Mammary epithelial cell (primary cell): ENCODE measurements at places on chromosomes 12 and 14. TPM values are rescaled to one million over a fixed set of nuclear protein-coding genes. Genes with fewer than 3 reads are reported as not detected.
A peak's percentile ranks its signal among the peaks of the same experiment; 100 is the strongest.

Gene KLRC1
- total RNA-seq = not detected in 2 replicates

Gene CCT2
- 208 TPM for total RNA-seq

GRCh38 chr12:109020796-109021380 is at the start of gene SVOP:
SVOP (minus strand) TSS chr12:109021068; CDS start chr12:109020868, 200 bp downstream.
- DNase-seq = peak; percentile 65

DNA sequence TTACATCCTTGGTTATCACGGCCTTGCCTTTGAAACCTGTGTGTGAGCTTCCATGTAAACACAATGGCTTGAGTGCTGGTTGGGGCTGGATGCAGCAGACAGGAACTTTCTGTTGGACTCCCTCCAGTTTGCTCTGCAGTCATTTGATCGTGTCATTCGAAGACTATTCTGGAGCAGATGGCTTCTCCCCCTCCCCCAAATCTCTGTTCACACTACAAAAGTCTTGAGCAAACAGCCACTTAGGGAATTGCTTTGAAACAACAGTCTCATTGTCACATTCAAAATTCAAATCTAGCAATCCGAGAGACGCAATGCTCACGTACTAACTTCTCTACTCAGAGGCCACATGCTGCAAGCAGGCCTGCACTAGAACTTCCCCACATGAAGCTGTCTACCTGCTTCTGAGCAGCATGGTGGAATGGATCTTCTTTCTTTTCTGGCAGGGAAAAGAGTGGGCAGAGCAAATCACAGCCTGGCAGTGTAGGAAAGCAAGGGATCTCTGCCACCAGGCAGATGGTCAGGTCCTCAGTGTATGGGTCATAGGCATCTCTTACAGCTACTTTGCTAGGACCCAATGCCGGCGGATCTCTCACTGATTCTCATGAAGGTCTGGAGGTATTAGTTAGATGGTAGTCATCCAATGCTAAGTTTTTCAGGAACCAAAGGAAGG is 214.2 kb downstream of the PPM1H start:
- no peak for DNase-seq

Gene AEBP2
- 19.7 TPM for total RNA-seq

DNA sequence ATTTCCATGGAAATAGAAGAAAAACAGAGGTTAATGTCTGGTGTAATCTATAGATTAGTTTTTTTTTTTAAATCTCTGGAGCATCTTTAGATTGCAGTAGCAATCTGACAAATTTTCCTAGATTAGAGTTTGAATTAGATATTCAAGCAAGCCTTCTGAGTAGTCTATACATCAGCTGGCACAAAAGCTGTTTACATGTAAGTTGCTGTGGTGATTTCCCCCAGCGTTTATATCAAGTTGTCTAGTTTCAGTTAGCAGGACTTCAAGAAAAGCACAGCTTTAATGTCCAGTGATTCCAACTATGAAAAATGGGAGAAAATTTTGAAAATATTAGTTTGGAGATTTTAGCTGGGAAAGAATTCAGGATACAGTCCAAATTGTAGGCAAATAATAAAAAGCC is 605.0 kb upstream of the USP15 start:
- no peak for DNase-seq

DNA sequence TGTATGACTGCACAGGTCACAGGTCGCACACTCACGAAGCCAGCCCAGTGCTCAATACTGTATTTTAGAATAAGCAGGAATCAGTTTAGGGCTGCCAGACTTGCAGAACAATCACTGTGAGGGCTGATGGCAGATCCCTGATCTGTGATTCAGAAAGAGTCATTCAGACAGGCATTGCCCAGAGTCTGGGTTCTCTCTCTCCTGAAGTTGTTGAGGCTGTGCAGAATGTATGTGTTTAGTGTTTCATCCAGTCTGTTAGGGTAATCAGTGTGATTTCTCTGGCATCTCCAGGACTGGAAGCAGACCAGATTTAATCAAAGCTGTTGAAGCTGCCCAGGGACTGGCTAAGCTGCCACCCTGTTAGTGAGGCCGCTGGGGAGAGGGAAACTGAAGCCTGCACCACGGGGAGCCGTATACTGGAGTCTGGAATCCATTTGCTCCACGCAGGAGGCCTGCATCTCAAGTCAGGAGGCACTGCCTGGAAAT is 69.3 kb downstream of the ETV6 start:
- peak; percentile 78 for DNase-seq

Gene TEDC1
- 3.5 TPM for total RNA-seq

Gene CEP290
- total RNA-seq = 20.5 TPM

DNA sequence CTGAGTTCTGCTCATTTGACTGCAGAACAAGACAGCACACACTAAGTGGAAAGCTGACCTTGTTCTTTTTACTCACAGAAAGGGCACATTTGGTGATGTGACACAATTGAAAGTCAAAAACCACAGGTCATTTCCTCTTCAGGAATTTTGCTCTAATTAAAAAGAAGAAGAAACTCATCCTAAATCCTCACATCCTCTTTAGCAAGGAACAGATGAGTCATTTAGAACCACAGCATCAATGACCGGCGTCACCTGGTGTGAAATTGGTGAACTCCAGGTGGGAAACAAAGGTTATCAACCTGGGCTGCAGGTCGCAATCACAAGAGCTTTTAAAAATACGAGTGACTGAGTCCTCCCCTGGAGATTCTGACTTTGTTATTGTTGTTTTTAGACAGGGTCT is 2.9 kb upstream of the RNU6-8 start:
- DNase-seq = peak; percentile 22

GRCh38 chr12:114936148-114937079 is 252.4 kb upstream of the TBX3 start:
- peak; percentile 59 for DNase-seq

DNA sequence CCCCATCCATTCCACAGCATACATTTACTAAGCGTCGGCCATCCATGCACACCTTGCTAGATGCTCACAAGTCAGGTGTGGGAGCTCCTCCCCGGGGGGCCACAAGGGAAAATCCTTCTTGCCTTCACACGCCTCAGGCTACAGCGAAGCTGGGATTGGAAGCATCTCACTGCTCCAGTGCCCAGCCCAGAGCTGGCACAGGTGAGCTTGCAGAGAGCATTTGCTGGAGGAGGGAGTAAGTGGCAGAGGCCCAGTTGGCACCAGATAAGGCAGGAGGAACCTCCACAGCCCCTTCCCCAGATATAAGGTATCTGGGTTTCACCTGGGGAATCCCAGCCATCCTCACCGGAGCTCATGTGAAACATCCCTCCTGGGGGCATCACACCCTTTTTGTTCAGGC is 1.8 kb downstream of the TRPV4 start:
- no peak for DNase-seq

DNA sequence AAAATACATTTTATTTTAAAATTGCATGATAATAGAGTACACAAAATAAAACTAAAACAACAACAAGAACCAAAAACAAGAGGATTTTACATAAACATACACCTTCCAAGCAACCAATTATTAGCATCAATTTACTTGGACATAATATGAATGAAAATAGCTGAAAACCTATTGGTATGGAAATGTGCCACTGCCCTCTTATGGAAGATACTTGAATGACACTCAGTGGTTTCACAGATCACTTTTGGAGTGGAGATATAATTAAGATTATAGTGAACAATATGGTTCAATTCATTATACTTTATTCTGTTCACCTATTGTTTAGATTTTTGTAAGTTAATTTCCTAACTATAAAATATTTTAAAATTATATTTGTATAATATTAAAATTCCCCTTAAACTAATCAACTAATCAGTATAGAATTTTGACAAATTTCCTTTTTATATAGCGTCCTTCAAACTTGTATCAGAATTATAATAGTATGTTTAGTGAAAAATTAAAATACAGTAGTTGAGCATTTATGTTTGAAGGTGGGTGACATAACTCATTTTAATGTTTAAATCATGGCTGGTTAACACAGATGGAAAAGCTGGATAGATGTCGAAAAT is 70.1 kb downstream of the SLC6A15 start:
- DNase-seq = peak; percentile 30

Gene HSP90B1
- 921 and 1,039 TPM in 2 replicates for total RNA-seq

GRCh38 chr12:126676434-126676833 is 1590.5 kb upstream of the TMEM132C start:
- DNase-seq = no peak

DNA sequence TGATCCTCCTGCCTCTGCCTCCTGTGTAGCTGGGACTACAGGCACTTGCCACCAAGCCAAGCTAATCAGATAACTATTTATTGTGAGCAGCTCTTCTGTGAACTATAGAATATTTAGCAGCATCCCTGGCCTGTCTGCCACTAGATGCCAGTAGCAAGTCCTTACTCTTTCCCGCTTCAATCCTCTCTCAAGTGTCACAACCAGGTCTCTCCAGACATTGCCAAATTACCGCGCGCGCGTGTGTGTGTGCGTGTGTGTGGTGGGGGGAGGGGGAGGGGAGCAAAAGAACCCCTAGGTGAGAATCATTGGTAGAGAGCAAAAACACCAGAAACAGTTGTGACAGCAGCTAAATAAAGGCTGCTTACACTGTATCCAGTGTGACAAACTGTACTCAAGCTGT is 49.9 kb downstream of the PPP2R5E start:
- DNase-seq = peak; percentile 27

Gene CCDC177
- total RNA-seq = not detected in 2 replicates

DNA sequence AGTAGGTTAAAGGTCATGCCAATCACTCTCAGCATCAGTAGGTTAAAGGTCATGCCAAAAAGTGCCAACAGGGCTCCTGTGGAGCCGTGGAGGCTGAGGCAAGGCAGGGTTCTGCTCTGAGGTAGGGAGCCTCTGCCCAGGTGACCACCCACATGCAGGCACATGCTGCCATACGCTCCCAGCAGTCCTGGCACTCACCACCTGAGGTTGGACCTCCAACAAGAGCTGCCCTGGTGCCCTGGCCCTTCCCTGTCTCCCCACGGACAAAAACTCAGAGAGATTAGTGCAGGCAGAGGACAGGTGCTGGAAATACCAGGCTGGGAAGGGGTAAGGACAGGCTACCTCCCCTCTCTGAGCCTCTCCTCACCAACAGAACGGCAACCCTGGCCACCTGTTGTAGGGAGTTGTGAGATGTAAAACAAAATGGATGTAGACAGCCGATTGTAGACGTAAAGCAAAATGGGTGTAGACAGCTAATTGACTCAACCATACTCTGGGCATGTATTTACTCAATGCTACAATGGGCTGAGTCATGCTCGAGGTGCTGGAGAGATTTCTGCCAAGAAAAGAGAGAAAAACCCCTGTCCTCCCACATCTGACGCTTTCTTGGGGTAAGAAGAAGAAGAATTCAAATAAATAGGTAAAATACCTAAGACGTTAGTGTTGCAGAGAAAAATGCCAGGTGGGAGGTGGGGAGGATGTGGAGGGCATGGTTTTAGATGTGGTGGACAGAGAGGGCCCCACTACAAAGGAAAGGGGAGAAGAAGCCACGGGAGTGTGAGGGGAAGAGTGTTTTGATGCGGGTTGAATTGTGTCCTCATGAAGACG is 32.4 kb downstream of the LTBP2 start:
- DNase-seq = peak; percentile 95

GRCh38 chr12:67681941-67682620 is 33.5 kb downstream of the DYRK2 start:
- no peak for DNase-seq

- DNase-seq = no peak
Measured at GRCh38 chr14:99889268-99889667, 96.1 kb downstream of the EML1 start.

DNA sequence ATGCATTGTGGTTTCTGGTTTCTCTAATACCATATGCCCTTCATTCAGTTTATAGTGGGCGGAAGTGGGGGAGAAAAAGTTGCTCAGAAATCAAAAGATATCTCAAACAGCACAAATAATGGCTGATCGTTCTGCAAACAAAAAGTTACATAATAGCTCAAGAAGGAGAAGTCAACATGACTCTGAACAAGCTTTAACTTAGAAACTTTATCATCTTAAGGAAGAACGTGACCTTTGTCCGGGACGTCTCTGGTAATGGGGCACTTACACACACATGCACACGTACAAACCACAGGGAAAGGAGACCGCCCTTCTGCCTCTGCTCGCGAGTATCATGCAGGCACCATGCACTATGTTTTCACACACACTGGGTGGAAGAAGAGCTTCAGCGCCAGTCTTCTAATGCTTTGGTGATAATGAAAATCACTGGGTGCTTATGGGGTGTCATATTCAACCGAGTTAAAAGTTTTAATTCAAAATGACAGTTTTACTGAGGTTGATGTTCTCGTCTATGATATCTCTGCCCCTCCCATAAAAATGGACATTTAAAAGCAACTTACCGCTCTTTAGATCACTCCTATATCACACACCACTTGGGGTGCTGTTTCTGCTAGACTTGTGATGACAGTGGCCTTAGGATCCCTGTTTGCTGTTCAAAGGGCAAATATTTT is 4.7 kb downstream of the FOS start:
- DNase-seq = peak; percentile 44

DNA sequence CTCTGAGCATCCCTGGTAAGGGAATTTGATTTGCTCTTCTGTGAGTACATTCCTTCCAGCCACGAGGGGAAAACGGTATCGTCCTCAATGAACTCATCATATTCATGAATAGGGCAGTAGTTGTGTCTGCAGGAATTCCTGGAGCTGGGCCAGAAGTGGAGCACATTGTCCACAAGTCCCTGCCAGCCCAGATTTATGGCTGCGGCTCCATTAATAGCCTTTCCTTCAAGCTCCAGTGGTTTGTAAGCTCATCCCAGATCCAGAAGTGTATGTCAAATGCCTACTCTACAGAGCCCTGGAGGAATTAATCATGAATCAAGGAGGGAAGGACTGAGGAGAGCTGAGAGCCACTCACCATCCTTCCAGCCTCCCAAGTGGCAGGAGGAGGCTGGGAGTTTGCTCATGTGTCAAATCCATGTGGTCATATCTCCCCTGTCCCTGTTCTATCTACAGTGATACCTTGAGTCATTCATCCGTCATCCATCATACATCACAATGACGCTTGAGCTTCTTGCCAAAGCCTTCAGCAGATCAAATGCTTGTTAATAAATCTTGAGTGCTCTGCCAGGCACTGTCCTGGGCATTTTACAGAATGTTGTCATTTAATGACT is 65.5 kb downstream of the SVOP start:
- DNase-seq = peak; percentile 71

- DNase-seq = no peak
Measured at GRCh38 chr14:63603749-63604277, 37.9 kb downstream of the WDR89 start.

DNA sequence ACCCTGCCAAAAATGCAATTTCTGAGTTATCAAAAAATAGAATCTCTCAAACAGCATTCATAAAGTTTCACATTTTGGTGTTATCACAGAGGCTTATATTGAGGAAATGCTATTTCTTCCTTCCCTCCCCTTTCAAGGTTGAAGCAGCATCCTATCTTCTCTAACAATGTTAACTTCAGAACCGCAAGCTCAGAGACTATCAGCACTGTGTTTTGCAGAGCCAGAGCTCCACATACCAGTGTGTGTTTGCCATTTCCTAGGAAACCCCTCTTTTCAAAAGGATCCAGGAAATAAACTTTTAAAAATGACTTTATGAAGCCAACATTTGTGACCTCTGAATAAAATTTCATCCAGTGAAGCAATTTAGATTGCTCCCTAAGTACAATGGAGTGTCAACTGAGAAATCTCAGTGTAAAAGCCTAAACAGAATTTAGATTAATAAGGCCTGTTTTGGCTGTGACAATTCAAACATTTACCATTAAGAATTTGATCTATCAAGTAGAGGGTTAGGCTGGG is 332.6 kb downstream of the NOVA1 start:
- DNase-seq = no peak

- DNase-seq = peak; percentile 57
Measured at GRCh38 chr12:74598819-74599218, 61.2 kb downstream of the ATXN7L3B start.

Gene LGALS3
- total RNA-seq = 138 and 152 TPM in 2 replicates

GRCh38 chr12:6959058-6959804 is 8.1 kb downstream of the PTPN6 start:
- DNase-seq = no peak
